ENCODE measurements at places on chromosomes 12 and 14.

- DNase-seq = no peak
These were observed 17.3 kb downstream of the PPM1A start for GRCh38 chr14:60266021-60266937.

DNA sequence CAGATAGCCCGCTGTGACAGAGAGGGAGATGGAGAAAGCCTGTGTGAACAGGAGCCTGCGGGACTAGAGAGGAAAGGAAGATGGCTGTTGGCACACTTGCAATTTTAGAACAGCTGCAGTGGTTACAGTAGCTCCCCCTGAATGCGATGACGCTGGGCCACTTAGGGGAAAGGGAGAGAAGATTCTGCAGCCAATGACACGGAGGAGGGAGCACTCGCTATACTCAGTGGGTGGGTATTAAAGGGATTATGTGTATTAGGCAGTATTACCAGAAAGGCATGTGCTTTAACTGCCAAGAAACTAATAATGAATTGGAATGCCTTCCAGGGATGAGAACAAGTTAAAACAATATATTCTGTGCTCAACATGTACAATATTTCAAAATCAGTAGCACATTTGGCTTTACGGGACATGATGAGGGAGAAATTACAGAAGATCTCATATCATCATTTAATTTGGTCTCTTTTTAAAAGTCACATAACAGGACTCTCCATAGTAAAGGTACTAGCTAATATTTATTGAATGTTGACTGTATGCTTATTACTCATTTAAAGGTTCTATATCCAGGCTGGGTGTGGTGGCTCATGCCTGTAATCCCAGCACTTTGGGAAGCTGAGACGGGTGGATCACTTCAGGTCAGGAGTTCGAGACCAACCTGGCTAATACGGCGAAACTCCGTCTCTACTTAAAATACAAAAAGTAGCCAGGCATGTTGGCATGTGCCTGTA is 35.9 kb upstream of the FOS start:
- no peak for DNase-seq

- no peak for DNase-seq
These were observed 3.9 kb upstream of the FGF23 start for GRCh38 chr12:4383304-4383865.

GRCh38 chr14:64294672-64295413 is 672 bp upstream of the ESR2 start:
- DNase-seq = no peak

- DNase-seq = no peak
These were observed 46.7 kb downstream of the SSH1 start for GRCh38 chr12:108810636-108811035.

DNA sequence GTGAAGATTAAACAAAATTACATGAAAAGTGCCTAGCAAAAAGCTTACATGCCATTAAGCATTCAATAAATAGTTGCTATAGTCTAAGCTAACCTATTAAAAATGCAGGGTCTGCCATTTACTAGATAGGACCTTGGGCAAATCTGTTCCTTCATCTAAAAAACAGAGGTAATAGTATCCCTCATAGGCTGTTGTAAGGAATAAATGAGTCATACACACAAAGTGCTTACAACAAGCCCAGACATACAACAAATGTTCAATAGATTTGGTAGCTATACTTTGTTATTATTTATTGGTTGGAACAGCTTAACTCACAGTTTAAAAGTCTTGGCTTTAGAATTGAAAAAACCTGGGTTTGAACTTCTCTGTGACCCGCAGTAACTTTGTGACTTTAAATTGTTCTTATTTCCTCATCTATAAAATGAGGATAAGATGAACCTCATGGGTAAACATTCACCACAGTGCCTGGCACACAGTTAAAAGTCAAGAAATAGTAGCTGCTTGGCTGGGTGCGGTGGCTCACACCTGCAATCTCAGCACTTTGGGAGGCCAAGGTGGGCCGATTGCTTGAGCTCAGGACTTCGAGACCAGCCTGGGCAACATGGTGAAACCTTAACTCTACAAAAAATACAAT is 24.7 kb downstream of the HEATR5A start:
- DNase-seq = no peak

DNA sequence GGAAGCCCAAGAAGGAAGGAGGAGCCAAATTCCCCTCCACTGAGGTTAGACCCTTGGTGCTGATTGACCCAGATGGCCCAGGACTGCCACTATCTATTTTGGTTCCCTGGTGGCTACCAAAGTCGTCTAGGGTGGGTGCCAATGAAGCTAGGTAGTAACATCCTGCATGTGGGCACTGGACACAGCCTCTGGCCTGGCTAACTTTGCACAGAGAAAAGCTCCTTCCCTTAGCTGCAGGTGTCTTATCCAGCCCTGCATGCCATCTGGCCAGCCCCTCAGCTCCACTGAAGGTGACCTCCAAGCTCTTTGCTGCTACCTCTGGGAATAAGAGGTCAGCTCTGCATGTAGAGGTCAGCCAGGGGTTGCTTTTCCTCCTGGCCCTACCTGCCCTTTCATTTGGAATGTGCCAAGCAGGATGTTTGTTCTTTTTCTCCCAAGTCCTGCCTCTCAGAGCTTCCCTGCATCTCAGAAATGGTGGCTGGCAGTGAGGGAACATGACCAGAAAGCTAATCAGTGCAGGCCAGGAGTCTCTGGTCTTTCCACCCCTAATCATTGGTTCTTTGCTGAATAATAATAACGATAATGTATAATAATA is 34.0 kb downstream of the JDP2 start:
- no peak for DNase-seq

DNA sequence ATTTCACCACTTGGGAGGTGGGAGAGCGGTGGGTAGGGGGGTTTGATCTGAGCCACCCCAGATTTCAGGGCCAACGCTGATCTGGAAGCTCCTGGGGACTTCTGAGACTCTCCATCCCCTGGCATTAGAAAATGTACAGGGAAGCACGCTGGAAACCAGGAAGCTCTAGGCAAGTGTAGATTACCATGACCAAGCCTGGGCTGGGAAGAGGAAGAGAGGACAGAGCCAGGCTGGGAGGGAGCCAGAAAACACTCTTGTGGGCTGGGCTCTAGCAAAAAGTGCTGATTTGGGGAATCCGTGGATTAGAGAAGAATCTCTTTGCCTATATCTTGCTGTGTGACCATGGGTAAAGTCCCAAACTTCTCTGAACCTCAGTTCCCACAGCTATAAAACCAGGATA is 236.7 kb downstream of the BCL11B start:
- DNase-seq = peak; percentile 35

DNA sequence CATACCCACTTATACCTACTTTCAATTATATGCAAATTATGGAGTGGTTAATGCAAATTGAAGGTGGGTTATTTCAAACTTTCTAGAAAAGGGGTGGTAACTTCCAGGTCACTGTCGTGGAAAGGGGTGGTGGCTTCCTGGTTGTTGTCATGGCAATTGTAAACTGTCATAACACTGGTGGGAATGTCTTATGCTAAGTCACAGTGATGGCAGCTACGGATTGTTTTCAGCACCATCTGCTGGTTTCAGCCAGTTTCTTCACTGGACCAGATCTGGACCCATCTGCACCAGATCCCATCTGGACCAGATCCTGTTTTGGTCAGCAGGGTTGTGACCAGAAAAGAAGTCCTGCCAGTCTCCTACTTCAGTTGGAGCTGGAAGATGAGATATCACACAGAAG is 1469.3 kb downstream of the AACS start:
- DNase-seq = no peak

DNA sequence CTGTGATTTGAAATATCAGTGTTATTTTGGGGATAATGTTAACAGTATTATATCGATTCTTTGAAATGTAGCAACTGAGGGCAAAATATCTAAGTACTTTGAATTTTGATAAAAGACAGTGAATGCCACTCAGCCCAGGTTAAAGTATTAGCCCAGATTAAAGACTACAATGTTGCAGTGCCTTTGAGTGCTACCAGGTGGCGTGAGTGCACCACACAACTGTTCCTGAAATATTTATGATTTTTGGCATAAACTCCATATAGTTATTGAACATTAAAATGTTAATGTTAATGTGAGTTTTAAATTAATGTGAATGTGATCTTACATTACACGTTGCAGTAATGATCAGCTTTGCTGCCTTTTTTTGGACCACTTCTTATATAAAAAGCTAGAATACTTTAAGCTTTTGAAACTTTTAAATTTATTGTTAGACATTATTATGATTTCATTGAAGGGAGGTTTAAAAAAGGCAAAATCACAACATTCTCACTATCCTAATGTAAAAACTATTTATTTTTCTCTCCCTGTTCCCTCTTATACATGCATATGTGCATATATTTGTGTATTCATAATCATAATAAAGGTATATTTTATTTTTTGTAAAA is 22.5 kb downstream of the MRPS35 start:
- no peak for DNase-seq

GRCh38 chr14:102518063-102518648 is 8.6 kb upstream of the ANKRD9 start:
- DNase-seq = no peak

DNA sequence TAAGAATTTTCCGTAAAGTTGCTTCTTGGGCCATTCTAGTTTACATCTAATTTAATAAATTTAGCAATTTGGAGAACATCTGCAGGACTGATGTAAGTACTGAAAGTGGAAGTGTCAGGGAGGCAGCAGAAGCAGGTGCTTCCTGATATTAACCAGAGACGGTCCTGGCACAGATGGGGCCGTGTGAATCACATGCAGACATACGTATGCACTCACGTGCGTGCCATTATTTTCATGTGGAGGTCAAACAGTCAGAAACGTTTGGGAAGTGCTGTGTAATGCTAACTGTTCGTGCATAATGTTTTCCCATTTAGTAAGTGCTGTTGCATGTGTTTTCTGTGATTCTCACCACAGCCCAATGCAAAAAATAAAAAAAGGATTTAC is 87.8 kb upstream of the DYNC1H1 start:
- no peak for DNase-seq

- no peak for DNase-seq
These were observed 32.1 kb downstream of the DMAC2L start for GRCh38 chr14:50344116-50344775.

GRCh38 chr12:44247588-44247987 is 411.7 kb downstream of the TMEM117 start:
- no peak for DNase-seq

GRCh38 chr12:106633451-106633823 is 50.6 kb downstream of the RFX4 start:
- DNase-seq = no peak

DNA sequence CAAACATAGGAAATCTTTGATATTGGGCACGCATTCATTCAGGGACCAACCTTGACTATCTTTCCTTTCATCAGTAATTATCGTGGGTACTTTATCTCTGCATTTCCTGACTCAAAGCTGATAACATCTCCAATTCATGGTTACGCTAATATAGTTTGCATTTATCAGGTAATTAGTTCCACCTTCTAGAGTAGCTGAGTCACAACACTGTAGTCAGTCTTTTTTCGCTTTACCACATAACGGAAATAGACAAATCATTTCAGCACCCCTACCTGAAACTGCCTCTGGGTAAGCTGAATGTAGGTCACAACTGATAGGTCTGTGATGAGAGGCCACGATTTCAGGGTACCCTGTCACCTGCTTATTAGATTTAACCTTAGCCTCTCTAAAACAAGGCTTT is 36.7 kb upstream of the IL22 start:
- DNase-seq = no peak

- DNase-seq = no peak
These were observed 102.5 kb downstream of the SLC41A2 start for GRCh38 chr12:104855599-104855998.

GRCh38 chr12:51335931-51336330 is 10.5 kb downstream of the CELA1 start:
- DNase-seq = no peak

DNA sequence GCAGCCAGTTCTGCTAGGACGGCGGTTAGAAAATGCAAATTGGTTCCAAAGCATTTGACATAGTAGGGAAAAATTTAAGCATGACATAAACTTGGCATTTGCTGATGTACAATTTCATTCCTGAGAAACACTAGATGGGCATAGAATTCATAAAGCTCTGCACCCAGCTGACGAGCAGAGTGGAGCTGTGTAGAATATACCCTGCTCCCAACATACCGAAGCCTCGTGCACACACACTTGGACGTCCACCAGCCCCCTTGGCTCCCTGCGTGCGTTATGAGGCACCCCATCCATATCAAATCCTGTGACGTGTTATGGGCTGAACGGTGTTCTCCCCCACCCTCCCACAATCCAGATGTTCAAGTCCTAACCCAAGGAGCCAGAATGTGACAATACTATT is 65.4 kb downstream of the CLMN start:
- DNase-seq = no peak

DNA sequence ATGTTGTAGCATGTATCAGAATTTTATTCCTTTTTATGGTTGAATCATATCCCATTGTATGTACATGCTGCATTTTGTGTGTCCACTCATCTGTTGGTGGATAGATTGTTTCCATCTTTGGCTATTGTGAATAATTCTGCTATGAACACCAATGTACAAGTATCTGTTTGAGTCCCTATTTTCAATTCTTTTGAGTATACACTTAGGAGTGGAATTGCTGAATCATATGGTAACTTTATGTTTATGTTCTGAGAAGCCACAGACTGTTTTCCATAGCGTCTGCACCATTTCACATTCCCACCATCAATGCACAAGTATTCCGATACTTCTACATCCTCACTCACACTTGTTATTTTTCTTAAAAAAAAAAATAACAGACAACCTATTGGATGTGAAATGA is 91.5 kb downstream of the ARF6 start:
- no peak for DNase-seq

DNA sequence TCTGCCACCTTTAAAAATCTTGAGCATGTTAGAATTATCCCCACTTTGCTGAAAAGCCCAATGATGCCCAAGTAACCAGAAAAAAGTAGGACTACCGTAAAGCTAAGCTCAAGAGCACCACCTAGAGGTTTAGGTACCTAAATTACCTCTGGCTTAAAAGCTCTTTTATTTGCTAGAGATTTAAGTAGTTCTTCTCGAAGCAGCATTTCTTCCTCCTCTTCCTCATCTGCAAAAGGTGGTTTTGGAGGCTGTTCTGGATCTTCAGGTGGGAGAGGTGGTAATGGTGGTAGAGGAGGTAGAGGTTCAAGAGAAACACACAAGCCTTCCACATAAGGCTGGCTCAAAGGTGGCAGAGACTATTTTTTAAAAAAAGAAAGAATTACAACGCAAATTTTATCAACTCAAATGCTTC is 26.9 kb downstream of the ZFC3H1 start:
- DNase-seq = peak; percentile 60

- DNase-seq = no peak
These were observed 3.1 kb downstream of the OTUB2 start for GRCh38 chr14:94029265-94029664.

GRCh38 chr14:96960598-96961116 is 163.5 kb downstream of the VRK1 start:
- no peak for DNase-seq

GRCh38 chr12:100566887-100567637 is 6.4 kb upstream of the GAS2L3 start:
- DNase-seq = peak; percentile 36

DNA sequence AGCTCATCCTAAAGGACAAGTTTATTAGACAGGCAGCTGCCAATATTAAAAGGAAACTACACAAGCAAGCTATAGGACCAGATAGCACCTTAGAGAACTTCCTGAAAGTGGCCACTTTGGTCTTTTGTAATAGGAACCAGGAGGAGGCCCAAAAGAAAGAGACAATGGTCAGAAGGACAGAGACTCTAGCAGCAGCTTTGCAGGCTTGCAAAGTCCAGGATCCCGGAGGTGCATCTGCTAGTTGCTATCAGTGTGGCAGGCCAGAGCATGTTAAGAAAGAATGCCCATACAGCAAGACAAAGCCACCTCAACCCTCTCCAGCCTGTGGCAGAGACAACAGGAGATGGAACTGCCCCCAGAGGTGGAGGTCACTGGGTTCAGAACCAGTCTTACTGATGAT is 23.4 kb downstream of the APOBEC1 start:
- DNase-seq = no peak
